ENCODE measurements at places on chromosomes 12 and 14. TPM values are rescaled to one million over a fixed set of nuclear protein-coding genes. Genes with fewer than 3 reads are reported as not detected.

- DNase-seq: no peak
These were observed 22.7 kb upstream of the KRT78 start for GRCh38 chr12:52871291-52872039.

GRCh38 chr14:90905531-90905930, 89.3 kb upstream of the TTC7B start:
- no peak for DNase-seq

DNA sequence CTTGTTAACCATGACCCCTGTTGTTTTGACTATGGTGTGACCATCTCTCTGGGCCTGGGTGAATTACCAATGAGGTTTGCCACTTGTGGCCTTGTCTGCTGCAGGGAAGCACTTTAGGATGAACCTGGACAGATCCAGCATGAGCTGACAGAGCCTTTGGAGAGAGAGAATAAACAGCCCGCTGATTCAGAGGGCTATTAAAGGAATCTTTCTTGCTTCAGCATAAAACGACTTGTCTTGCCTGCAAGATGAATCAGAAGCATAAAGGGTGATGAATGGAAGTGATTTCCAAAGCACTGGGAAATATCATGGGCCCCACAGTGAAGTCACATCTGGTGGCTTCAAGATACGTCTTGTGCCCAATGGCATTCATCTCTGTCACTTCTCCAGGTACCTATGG, 69.0 kb upstream of the WSCD2 start:
- no peak for DNase-seq

GRCh38 chr12:66708704-66709456, 30.0 kb upstream of the GRIP1 start:
- DNase-seq: peak; percentile 72

DNA sequence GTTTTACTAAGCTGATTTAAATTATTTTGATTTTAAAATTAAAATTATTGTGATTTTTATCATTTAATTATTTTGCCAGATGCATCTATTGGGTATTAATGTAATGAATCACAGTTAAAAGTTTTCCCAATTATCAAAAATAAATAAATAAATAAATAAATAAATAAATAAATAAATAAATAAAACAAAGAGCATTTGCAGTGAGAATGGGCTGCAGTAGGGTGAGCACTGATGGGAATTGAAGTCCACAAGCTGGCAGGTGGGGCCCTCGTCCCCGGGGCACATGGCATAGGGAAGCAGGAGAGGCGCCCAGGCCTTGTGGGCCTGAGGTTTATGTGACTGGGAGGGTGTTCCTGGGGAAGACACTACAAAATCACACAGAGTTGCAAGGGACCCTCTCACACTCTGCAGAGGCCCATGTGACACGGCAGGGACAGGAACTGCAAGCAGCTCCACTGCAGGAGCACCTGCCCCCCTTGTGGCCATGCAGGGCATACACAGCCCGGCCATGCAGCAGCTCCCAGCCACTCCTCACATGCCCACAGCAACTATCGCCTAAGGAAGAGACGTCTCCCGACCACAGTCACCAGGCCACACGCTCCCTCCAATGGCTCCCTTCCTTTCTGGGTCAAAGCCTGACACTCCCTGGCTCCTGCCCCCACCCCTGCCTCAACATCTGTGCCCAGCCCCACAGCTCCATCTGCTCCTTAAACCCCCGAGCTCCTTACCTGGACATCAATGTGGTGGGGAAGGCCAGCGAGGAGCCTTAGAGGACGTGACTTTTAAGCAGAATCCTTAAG, 256.3 kb upstream of the SFSWAP start:
- DNase-seq: peak; percentile 82

DNA sequence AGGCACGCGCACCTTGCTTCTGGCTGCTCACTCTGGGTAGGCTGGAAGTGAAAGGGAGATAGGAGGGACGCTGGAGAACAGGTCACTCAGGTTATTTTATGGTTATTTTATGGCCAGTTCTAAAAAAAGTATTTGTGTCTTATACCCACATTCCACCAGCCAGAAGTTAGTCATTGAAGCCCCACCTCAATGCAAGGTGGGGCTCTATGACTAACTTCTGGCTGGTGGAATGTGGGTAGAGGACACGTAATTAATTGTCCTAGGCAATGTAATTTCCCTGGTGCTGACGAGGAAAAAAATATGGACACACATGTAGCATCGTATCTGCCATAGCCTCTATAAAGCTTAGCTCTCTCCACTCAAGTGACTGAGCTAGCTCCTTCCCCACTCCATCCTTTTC, 104.9 kb downstream of the PDZRN4 start:
- DNase-seq: no peak

DNA sequence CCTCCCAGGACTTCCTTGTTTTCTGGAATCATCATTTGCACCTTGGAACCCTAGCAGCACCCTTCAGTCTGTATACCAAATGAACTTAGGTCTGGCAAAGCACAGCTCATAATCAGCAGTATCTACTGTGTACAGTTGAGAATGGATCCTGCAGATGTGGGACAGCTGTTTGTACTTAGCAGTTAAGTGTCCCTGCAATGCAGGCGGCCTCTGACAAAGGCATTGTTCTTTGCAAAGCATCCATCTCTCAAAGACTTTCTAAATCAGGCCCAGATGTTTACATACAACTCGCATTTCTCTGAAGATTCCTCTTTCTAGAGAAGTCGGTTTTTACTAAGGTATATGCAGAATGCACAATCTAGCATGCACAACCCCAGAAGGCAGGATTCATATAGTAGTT, 170.5 kb upstream of the RBM19 start:
- no peak for DNase-seq

- peak; percentile 91 for DNase-seq
These were observed 194.9 kb upstream of the OR4E1 start for GRCh38 chr14:21868442-21869046.

- DNase-seq: no peak
These were observed 15.8 kb downstream of the VDR start for GRCh38 chr12:47889040-47889439.

DNA sequence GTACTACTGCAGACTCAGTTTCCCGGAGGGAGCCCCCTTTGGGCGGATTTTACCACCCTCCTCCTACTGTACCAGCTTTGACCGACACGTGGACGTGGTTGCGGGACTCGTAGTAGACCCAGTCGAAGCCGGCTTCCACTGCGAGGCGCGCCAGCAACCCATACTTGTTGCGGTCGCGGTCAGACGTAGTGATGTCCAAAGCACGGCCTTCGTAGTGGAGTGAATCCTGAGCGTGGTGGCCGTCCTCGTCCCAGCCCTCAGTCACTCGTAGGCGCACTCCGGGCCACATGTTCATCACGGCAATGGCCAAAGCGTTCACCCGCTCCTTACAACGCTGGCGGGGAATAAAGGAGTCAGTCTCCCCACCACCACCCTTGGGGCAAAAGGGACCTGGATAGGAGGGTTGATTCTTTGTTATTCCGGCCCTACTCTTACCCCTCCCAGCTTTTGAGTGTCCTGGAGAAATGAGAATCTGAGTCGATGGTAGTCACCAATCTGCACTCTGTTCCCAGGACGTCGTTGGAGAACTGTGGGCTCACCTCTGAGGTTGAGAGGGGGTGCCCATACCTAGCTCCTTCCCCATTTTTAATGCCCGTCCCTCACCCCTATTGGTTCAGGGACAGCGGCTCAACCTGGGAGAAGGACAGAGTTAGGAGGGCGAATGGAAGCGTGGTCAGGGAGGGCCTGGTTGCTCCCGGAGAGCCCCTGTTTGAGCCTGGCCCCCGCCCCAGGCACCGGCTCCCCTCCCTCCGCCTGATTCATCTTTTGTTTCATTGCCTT, 3.4 kb downstream of the DHH start:
- DNase-seq: no peak

DNA sequence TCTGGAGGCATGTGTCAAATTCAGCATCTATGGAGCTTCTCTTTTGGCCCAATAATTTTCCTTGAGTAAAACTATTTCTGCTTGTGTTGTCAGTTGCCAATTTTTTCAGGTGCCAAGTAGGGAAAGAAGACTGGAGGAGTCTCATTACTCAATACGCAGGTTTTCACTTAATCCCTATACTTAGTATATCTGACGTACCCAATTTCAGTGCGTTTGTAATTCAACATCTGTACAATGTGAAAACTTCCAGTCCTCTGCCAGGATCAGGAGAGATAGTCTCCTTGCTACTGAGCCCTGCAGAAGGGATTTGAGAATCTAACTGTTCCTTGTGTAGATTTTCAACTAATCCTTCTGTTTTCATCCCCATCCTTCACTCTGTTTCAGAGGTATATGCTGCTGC, 5.7 kb upstream of the PAWR start:
- DNase-seq: no peak

- DNase-seq: no peak
These were observed 102.4 kb downstream of the PPM1H start for GRCh38 chr12:62832558-62832957.

- DNase-seq: no peak
These were observed 5.3 kb upstream of the CDCA4 start for GRCh38 chr14:105026033-105026785.

DNA sequence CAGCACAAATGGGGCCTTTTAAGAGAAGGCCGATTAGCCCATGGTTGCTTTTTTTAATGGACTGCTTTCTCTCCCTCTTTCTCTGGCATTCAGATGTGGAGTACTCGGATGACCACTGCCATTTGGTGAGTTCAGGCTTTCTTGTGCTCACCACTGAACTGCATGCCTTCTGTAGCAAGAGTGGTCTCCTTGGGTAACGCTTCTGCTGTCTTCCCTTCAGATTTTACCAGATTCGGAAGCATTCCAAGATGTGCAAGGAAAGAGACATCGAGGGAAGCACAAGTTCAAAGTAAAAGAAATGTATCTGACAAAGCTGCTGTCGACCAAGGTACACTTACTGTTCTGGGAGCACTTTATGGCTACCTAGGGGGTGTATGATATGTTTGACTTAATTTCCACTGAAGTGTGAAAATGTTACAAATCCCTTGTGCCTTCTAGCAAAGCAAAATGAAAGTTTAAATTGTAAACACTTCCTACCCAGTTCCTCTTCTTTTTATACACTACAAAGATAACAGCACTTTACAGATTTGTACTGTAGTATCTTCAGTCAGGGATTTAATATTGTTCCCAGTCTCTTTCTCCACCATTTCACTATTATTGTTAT, 148.8 kb downstream of the PLXNC1 start:
- DNase-seq: no peak

DNA sequence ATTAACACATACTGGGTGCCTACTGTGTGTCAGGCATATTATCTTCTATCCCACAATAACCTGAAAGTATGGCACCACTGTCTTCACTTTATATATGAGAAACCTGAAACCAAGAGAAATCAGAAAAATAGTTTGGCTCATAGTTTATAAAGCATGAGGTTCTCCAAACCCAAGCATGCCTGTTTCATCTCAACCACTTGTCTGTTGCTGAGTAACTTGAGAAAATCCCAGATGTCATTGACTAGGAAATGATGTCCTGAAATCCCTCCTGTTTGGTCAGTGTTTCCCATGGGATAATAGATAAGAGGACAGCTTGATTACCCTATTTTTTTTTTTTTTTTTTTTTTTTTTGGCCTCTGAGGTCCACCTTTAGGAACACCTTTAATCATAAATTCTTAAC, 2.6 kb upstream of the IFNG-AS1 start:
- no peak for DNase-seq

- DNase-seq: no peak
These were observed 4.4 kb downstream of the XRCC3 start for GRCh38 chr14:103710771-103711377.

GRCh38 chr14:77549451-77549850, 50.8 kb upstream of the ISM2 start:
- DNase-seq: no peak

DNA sequence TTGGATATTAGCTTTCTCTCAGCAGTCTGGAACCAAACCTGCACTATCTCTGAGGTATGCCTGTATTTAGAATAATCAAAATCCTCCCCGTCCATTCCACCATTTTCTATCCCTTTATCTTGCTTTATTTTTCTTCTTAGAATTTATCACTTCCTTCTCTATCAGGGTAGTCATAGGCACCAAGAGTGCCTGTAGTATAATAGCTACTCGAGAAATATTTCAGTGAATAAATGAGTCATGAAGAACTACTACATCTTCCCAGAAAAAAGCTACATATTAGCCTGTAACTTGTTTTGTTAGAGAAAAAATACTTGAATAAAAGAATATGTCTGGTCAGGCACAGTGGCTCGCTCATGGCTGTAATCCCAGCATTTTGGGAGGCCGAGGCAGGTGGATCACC, 4.3 kb downstream of the SLC2A14 start:
- DNase-seq: no peak

GRCh38 chr12:70928071-70928470, 7.5 kb upstream of the PTPRR start:
- no peak for DNase-seq

DNA sequence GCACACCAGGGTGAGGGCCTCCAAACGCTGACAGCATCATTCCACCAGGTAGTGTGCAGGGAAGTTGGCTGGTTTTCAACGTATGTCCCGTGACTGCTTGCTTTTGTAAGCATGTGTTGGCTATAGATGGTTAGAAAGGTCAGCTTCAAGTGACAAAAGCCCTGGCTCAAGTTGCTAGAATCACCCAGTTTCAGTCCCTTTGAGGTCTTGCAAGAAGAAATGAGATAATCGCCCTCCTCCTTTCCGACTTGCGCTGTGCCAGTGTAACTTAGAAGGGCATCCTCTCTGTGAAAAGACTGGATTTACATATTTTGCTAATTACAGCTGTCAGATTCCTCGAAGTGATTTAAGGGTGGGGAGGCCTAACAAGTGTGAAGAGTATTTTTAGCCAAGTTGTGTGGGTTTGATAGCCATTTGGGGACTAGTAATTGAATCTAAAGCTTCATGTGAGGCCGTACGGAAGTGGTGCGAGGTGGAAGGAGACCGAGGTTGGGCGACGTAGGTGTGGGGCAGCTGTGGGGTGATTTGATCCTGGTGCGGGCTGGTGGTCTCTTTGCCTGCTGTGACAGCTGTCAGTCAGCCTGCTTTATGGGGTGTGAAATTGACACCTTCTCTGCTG, 94.7 kb downstream of the CHST11 start:
- DNase-seq: peak; percentile 80

DNA sequence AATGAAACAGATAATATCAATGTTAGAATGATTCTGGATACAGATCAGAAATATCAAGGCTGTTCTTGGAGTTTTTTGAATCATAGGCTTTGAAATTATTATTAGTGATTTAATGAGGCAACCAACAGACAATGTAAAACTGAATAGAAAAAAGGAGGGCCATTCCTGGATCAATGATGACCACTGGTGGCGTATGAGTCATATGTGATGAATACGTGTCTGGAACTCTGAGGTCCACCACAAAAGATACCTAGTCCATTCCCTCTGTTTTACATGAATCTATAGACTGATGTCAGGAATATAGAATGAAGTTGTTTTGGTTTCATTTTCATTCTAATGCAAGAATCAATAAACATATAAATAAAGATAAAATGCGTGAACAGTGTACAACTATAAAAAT, 78.3 kb upstream of the RTL1 start:
- no peak for DNase-seq

- no peak for DNase-seq
These were observed 107.2 kb downstream of the DPF3 start for GRCh38 chr14:72786378-72787350.

- DNase-seq: no peak
These were observed 7.8 kb downstream of the CRACR2A start for GRCh38 chr12:3745152-3745551.

SERPINA6 gene
- total RNA-seq: not detected

MANSC4 gene
- total RNA-seq: not detected

CPNE6 gene
- 0.04 TPM for total RNA-seq

FKBP4 gene
- total RNA-seq: 76.7 TPM

C1R gene
- 1.5 TPM for total RNA-seq

SYT1 gene
- total RNA-seq: not detected

CMA1 gene
- not detected for total RNA-seq

WSCD2 gene
- not detected for total RNA-seq

GZMH gene
- total RNA-seq: not detected

CD27 gene
- total RNA-seq: 155 TPM

JAG2 gene
- total RNA-seq: not detected

FAM90A1 gene
- total RNA-seq: not detected

MMP17 gene
- not detected for total RNA-seq

DLGAP5 gene
- total RNA-seq: 24.0 TPM
